Activated CD4-positive, CD25-positive, alpha-beta regulatory T cell treated with anti-CD3 and anti-CD28 coated beads, Interleukin-2, amount 50 U/mL, for 16 hours (primary cell): ENCODE measurements at places on chromosomes 1 and 21.
A peak's percentile ranks its signal among the peaks of the same experiment; 100 is the strongest.

- DNase-seq = no peak
Measured at GRCh38 chr1:220880726-220881506, 1.7 kb downstream of the HLX start.

GRCh38 chr1:161486806-161487741 lies 18.2 kb upstream of the FCGR2A start:
- peak; percentile 18 for DNase-seq

- DNase-seq = no peak
Measured at GRCh38 chr1:102174259-102174863, 177.6 kb upstream of the OLFM3 start.

DNA sequence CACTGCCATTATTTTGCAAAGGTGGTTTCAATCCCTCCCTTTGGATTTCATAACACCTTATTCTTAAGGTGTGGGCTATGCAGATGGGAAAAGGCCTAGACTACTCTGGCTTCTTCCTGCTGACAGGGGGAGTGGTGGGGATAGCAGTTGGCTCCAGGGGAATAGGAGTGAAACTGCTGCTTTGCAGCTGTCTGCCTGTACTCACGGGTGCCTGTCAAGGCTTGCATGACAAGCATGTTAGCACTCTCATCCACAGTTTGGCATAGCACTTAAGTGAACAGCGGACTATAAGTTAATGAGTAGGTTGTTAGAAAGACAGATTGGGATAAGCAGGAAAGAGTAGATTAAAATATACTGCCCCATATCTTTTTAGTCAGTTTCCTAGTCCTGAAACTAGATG lies 287.5 kb upstream of the DAB1 start:
- DNase-seq = no peak

GRCh38 chr1:57133686-57134085 lies 167.9 kb upstream of the C8B start:
- no peak for DNase-seq
